NCI-H2107 (cell line): ENCODE measurements at places on chromosomes 3 and 15.

DNA sequence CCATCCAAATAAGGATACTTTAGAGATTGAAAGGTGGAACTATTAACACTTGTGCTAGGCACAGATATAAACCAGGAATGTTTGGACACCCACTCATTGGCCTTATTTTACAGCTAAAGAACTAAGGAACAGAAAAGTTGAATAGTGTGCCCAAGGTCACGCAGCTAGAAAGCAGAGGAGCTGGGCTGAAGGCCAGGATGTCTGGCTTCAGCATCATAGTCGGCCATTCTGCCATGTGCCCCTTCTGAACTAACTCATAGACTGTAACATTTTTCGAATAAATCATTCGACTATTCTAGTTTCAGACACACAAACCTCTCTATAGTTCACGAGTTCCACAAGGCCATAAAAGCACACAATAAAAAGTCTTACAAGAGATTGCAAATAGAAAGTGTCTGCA, 71.1 kb downstream of the SUMF1 start:
- DNase-seq, result no peak

DNA sequence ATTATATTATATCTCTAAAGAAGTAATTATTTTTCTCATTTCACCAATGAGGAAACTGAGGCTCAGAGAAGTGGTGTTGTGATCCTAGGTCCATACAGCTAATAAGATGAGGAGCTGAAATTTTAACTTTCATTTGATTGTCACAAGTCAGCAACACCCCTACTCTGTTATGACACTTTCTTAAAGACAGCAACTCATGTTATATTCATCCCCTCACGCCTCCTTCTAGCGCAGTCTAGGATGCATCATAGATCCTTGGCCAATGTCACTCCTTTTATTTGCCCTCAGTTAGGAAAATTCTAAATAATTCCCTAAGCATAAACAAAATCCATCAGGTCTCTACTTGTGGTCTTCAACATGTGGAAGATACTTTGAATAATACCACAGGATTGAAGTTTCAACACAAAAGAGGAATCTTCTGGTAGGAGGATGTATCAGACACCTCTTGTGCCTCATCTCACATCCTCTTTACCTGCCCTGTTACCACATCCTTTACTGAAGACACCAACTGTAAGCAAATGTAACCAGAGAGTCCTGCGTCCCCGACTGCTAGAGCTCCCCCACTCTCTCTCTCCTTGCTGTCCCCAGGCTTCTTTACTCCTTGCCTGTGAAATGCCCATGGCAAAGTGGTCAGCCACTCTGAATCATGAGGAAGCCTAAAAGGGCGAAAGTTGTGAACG, 53.7 kb downstream of the TRIM42 start:
- DNase-seq, result no peak

GRCh38 chr3:28267984-28268849, 26.8 kb downstream of the CMC1 start:
- DNase-seq, result no peak

- DNase-seq, result no peak
Measured at GRCh38 chr15:46815240-46815639, 902.1 kb upstream of the SEMA6D start.

GRCh38 chr3:127371846-127372245, 84.0 kb upstream of the PRR20G start:
- DNase-seq, result no peak

GRCh38 chr3:47908744-47909143, 105.8 kb downstream of the DHX30 start:
- DNase-seq, result no peak

- no peak for DNase-seq
Measured at GRCh38 chr3:125103406-125103805, 47.6 kb upstream of the HEG1 start.

- no peak for DNase-seq
Measured at GRCh38 chr15:36951731-36952247, 148.6 kb downstream of the MEIS2 start.

DNA sequence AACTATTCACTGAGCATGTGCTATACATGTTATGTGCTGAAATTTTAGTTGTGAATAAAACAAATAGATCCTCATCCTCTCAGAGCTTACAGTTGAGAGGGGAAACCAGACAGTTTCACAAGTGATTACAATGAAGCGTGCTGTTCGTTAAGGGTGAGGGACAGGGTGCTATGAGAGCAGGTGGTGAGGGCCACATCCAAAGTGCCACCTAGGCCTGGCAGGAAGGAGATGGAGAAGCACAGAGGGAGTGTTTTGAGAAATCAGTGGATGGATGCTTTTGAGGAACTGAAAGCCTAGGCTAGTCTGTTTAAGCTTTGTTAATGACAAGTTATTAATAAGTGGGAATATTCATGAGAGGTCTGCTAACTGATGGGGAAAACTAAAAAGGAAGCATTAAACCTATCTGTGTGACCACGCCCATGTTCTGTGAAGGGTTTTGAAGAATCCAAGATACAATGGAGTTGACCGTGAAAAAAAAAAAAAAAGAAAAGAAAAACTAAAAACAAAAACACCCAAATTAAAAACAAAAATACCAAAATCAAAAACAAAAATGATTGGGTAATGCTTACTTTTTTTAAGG, 7.3 kb downstream of the MCTP2 start:
- DNase-seq, result no peak

- DNase-seq, result no peak
Measured at GRCh38 chr15:75677465-75678323, 30.0 kb downstream of the SNX33 start.

GRCh38 chr3:116242825-116243224, 202.5 kb downstream of the LSAMP start:
- DNase-seq, result no peak

- DNase-seq, result no peak
Measured at GRCh38 chr15:60722328-60723112, 243.6 kb upstream of the ICE2 start.

GRCh38 chr3:13016083-13016720, 57.0 kb downstream of the IQSEC1 start:
- DNase-seq, result peak; percentile 35
